Activated CD8-positive, alpha-beta memory T cell treated with anti-CD3 and anti-CD28 coated beads for 1 hour (primary cell): ENCODE measurements at places on chromosomes 2 and 18.

- DNase-seq: no peak
Observed at GRCh38 chr2:213787869-213788268, 503.6 kb downstream of the SPAG16 start.

GRCh38 chr2:85582492-85582891 lies 1.7 kb upstream of the VAMP5 start:
- DNase-seq: no peak

- DNase-seq: no peak
Observed at GRCh38 chr2:58812771-58813344, 571.7 kb upstream of the FANCL start.

- DNase-seq: no peak
Observed at GRCh38 chr2:201057715-201058248, 13.7 kb downstream of the HYCC2 start.

- no peak for DNase-seq
Observed at GRCh38 chr2:66781804-66782203, 346.9 kb downstream of the MEIS1 start.

GRCh38 chr2:238287737-238288649 lies at the start of gene PER2:
Gene PER2, minus strand, starts transcription at chr2:238288610. Its CDS starts 10,674 bp downstream, at chr2:238277936.
- DNase-seq: no peak

DNA sequence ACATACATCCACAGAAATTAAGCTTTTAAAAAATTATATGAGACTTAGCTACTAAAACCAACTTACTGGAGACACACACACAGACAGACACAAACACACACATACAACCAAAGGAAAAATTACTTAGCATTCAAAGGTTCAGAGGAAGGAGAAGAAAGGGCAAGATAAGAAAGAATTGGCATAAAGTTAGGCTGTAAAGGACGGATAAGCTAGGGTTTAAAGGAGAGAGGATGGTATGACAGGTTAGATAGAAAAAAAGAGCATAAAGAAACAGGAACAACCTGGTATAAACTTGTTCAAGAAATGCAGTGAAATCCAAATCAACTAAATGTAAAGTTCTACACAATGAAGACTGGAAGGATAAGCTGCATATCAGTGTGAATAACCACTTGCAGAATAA lies 73.4 kb downstream of the SLC66A3 start:
- no peak for DNase-seq

GRCh38 chr2:121490584-121491133 lies 40.0 kb upstream of the RNU4ATAC start:
- no peak for DNase-seq

- no peak for DNase-seq
Observed at GRCh38 chr2:5946225-5947115, 254.3 kb downstream of the SOX11 start.

DNA sequence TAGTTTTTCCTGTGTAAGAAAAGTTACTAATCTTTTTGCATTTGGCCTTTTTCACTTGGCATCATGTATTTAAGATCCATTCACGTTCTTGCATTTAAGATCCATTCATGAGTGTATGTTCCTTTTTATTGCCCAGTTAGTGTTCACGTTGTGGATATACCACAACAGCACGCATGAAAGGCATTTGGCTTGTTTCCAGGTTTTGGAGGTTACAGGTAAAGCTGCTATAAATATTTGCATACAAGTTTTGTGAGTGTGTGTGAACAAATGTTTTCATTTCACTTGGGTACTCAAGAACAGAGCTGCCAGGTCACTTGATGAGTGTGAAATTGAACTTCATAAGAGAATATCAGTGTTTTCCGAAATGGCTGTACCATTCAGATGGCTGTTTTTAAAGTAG lies 121.2 kb downstream of the CCBE1 start:
- DNase-seq: no peak

DNA sequence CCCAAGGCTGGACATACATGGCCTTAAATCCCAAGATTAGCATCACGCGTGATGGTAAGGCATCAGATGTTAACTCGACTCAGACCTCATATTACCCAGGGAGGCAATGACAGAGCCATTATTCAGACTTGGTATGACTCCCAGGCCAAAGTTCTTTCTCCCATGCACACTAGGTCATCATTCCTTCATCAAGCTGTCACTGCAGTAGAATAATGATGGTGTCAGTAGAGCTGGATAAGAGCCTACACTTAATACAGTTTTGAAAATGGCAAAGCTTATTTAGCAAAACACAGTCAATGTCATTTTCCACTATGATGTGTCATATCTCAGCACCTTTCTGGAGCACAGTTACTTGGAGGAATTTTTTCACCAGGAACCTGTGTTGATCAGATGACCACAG lies 663.3 kb downstream of the SUCLG1 start:
- no peak for DNase-seq

DNA sequence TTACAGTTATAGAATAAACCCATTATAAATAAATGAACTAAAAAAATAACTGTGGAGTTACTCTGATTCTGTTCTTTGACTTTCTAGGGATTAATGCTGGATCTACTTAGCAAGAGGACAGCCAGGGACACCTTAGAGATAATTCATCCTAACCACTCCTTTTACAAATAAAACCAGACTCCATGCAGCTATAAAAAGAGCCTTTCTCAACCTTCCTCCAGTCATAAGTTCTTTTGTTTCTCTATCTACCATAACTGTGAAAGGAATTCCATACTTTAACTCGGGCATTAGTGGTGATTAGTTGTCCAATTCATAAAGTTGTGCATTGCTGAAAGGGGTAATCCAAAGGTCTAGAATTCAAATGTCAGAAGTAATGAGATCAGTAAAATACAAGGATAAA lies 682.4 kb downstream of the DPP10 start:
- no peak for DNase-seq

DNA sequence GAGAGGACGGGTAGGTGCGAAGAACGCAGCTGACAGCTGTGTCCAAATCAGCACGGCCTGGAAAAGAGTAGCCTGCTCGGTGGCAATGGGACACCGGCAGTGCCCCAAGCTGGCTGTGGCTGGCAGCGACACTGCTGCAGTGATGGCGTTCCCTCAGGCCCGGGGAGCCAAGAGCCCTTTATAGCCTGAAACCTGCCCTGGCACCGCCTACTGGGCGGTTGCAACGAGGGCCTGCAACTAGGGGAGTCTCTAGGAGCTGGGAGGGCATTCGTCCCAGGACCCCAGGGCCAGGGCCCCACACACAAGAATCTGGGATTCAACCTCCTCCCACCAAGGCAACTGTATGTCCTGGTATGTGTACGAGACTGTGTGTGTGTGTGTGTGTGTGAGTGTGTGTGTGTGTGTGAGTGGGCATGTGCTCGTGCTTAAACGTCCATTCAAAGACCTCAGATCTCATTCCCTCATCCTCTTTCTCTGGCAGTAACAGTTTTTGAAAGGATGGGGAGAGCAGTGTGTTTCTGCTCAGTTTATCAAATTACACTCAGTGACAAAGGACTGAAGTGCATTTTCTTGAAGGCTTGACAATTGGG lies 6.8 kb upstream of the CYP26B1 start:
- DNase-seq: no peak
